ENCODE measurements at places on chromosomes 13 and 19.
A peak's percentile ranks its signal among the peaks of the same experiment; 100 is the strongest.

DNA sequence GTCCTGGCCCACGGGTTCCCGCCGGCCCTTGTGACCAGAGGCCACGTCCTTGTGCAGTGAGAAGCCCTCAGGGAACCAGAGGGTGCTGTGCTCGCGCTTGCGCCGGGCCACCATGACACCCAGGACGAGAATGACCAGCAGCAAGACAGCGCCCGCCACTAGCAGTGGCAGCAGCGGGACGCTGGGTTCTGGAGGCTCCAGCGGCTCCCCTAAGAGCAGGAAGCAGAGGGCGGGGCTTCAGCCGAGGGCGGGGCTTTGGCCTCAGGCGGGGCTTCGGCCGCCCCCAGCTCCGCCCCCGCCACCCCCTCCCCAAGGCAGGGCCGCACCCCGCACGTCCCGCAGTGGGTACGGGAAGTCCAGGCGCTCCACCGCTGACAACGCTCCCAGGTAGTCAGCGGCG, 30.4 kb downstream of the NOTCH3 start:
- no peak for DNase-seq

GRCh38 chr13:112456138-112457056, 80.2 kb downstream of the SPACA7 start:
- DNase-seq, result no peak

DNA sequence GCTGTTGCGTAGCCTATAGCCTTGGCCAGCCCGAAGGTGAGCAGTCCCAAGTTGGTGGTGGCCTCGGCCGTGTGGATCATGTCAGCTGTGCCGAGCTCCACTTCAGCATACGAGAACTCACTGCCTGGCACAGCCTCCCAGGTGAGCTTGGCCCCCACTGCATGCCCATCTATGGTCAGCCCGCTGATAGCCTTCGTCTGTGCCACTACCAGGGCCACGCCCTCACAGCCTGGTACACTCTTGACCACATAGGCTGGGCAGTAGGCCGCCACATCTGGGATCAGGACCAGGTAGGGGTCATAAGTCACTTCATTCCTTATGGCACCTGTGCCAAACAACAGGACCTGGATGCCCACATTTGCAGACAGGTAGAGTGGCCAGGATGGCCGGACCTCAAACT, 7.4 kb downstream of the FCGBP start:
- no peak for DNase-seq

DNA sequence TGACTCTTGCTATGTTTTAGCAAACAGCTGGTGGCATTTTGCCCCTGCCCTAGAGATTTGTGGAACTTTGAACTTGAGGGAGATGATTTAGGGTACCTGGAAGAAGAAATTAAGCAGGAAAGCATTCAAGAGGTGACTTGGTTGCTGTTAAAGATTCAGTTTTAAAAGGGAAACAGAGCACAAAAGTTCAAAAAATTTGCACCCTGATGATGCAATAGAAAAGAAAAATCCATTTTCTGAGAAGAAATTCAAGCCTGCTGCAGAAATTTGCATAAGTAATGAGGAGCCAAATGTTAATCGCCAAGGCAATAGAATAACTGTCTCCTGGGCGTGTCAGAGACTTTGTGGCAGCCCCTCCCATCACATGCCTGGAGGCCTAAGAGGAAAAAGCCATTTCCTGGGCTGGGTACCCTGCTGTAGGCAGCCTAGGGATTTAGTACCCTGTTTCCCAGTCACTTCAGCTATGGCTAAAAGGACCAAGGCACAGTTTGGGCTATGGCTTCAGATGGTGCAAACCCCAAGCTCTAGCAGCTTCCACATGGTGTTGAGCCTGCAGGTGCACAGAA, 958.5 kb upstream of the MIR17HG start:
- DNase-seq, result no peak

DNA sequence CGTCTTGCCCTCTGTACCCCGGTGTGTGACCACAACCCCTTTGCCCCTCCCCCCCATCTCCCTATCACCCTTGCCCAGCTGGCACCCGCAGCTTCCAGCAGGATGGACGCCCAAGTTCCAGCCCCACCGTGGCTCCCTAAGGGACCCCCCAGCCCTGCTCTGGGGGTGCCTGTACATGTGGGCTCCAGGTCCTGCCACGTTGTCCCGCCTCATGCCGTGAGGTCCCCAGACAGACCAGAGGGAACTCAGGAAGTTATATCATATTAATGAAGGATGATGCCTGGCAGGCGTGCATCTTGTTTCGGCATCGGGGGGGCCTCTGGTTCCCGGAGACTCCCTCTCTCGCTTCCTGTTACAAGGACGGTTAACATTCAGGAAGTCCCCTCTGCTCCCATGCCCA, 1.6 kb upstream of the PTGIR start:
- no peak for DNase-seq

GRCh38 chr13:72495681-72496080, 231.7 kb downstream of the MZT1 start:
- DNase-seq, result no peak

GRCh38 chr19:29292562-29292961, 79.6 kb upstream of the UQCRFS1 start:
- no peak for DNase-seq

GRCh38 chr13:95485045-95485517, 67.4 kb upstream of the CLDN10 start:
- no peak for DNase-seq

DNA sequence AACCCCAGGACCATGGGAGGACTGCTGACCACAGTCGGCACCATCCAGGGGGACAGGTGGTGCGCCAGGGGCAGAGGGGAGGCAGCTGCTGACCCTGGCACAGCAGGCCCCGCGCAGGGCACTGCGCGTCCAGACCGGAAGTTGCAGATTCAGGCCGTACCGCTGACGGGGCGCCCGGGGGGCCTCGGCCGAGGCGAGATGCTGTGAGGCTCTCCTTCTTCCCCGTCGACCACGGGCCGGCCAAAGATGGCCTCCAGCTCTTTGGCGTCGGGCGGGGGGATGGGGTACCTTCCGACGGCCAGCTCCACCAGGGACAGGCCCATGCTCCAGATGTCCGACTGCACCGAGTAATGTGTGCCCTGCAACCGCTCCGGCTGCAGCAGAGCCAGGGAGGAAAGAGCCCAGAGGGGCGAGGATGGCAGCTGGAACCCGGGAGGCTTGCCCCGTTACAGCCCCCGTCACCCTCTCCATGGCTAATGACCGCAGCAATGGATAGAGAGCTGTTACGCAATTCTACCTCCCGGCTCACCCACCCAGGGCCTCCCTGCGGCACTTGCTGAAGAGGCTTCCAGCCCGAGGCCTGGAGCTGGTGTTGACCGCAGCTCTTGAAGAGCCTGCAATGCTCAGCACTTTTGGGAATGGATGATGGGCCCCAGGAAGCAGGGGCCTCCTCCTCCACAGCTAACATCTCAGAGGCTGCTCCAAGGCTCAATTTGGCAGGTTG, 24.7 kb downstream of the MAP2K2 start:
- no peak for DNase-seq

GRCh38 chr19:1767464-1767933, 14.2 kb downstream of the ONECUT3 start:
- DNase-seq, result no peak

DNA sequence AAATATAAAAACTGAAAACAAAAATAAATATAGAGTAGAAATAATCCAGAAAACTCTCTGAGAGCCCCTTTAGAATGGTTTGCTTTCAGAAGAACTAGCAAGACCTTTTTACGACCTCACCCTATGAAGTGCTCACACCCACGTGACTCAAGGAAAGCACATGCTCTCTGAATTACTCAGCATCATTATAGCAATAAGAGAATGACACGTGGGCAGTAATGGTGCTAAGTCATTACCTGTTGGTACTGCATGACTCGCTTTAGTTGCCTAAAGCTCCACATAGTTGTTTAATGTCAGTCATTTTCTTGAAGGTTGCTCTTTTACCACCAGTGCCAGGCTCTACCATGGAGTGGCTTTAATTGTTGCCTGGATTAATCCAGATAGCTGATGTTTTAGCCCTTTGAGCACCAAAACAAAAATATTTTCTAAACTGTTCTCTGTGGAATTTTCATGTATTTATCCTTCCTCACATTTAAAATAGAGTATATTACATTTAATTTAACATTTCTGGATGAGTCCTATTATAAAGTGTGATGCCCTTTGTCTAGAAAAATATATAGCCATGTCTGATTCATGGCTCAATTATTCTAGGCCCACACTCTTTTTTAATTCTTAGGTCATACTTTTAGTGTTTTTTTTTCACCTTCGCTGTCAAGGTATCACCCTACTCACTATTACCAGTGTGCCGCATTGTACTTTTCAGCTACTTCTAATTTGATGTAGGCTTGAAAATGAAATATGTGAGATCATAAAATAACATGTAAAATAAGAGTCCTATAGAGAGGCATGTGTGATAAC, 56.8 kb downstream of the THSD1 start:
- DNase-seq, result no peak

GRCh38 chr13:35796623-35797022, 320.1 kb upstream of the MAB21L1 start:
- no peak for DNase-seq

- no peak for DNase-seq
Measured at GRCh38 chr19:45781214-45782161, 802 bp downstream of the DMPK start.

- DNase-seq, result peak; percentile 21
Measured at GRCh38 chr19:44903602-44904425, 1.8 kb upstream of the APOE start.

DNA sequence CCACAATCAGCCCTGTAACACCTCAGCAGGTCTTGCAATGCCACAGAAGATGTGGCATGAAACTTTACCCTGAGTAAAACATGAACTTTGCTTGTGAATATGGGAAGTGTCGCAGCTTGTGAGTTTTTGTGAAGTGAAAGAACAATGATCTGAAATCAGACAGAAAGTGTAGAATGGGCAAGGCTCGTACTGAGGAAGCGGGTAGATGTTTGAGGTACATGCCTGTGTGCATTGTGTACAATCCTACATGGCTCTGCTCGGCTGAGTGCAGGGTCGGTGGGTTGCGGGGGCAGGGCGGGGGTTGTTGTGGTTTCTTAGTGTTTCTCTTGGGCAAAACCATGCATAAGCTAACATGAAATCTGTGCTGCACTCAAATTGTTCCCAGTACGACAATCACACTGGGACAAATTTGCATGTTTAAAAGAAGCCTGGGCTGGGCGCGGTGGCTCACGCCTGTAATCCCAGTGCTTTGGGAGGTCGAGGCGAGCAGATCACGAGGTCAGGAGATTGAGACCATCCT, 1.1 kb downstream of the NLRP13 start:
- DNase-seq, result no peak

DNA sequence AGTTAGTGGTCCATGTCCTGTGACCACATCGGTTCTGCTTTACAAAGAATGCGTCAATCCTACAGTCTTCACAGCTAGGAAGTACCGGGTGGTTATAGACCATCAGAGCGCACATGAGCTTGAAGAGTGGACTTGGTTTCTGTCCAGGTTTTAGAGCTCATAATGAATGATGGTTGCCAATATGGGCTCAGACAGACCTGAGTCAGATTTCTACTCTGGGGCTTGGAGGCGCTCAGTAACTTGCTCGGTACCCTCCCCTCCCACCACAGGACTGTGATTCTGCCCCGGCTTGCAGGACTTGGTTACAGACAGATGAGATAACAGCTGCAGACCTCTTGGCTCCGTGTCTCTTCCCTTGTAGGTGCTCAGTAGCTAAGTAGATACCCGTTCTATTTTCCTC, 284.7 kb downstream of the TSHZ3 start:
- no peak for DNase-seq

- no peak for DNase-seq
Measured at GRCh38 chr13:69109891-69110525, 997.6 kb upstream of the ATXN8OS start.

DNA sequence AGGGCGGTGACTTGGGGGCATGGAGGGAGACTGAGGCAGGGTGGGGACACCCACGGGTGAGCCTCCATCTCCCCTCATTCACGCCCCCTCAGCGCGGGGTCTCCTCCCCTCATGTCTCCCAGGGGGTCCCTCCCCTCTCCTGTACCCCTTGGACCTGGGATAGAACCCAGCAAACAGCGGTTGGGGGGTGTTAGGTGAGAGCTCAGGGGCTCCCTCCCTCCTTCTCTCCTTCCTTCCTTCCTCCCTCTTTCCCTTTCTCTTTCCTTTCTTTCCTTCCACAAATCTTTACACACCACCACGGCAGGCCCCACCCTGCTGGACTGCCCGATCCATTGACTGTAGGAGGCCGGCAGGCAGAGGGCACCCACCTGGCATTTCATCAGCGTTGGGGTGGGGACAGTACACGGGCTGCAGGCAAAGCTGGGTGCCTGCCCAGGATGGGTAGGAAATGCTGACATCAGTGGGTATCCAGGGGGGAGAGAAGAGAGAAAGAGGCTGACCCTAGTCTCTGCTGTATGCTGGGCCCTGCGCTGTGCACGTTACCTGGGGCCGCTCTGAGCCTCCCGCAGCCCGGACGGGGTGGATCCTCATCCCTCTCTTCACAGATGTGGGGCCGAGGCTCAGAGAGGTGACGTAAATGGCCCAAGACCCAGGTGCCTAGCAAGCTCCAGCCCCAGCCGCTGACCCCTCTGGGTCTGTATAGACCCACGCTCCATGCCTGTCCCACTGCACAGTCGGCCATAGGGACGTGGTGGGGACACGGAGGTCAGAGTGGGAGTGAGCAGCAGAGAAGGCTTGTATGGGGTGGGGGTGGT, 3.5 kb downstream of the SSC5D start:
- no peak for DNase-seq

DNA sequence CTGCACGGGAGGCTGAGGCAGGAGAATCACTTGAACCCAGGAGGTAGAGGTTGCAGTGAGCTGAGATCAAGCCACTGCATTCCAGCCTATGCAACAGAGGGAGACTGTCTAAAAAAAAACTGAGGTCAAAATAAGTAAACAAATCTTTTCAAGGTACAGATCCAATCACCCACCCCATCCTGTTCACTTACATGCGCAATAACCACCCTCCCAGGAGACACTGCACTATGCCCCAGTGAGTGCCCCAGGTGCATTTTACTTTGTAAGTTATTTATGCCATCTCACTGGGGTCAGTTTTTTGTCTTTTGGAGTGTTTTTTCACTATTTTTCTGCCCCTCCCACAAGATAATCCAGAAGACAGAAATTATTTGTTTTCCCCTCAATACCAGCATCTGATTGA, 6.9 kb upstream of the ZNF253 start:
- DNase-seq, result no peak

DNA sequence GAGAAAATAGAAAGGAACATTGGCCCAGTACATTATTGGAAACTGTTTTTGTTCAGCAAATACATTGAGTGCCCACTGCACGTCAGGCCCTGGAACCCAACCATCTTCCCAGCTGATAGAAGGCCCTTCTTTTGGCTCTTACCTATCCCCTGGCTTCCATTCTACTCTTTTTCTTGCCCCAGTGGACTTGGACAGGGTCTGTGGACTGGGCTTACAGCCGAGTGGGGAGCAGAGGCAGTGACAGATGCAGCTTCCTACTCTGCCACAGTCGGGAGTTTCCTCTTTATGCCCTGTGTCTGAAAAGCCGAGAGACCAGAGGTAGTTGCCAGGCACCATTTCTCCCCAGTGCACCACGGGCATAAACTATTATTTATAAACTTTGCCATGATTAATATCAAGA, 70.4 kb downstream of the ARHGAP35 start:
- no peak for DNase-seq

GRCh38 chr13:30157616-30157993, 149.7 kb downstream of the KATNAL1 start:
- DNase-seq, result no peak

GRCh38 chr19:9945319-9945966, 9.1 kb upstream of the OLFM2 start:
- DNase-seq, result no peak

- DNase-seq, result no peak
Measured at GRCh38 chr13:49446473-49446872, 2.4 kb downstream of the SETDB2 start.
